Tracheal epithelial cell (primary cell): ENCODE measurements at places on chromosomes 13 and 19. TPM values are rescaled to one million over a fixed set of nuclear protein-coding genes. Genes with fewer than 3 reads are reported as not detected.

The PEAK3 gene
- total RNA-seq: not detected in 2 replicates

The ZNF253 gene
- 2.9 and 4.5 TPM in 2 replicates for total RNA-seq

The CCDC169 gene
- total RNA-seq: 0.24 and 2.3 TPM in 2 replicates

The LHFPL6 gene
- total RNA-seq: 2.1 and 9.6 TPM in 2 replicates

The SNRPD2 gene
- 284 and 297 TPM in 2 replicates for total RNA-seq

The KLF12 gene
- 4.5 and 8.0 TPM in 2 replicates for total RNA-seq

The CPAMD8 gene
- total RNA-seq: 0.96 and 1.5 TPM in 2 replicates

The NXNL1 gene
- not detected in 2 replicates for total RNA-seq

The FAM174C gene
- total RNA-seq: 37.3 and 46.0 TPM in 2 replicates

The SRRM5 gene
- not detected in 2 replicates for total RNA-seq

The C1QTNF9B gene
- not detected in 2 replicates for total RNA-seq

The TEX101 gene
- not detected in 2 replicates for total RNA-seq

The RAB3A gene
- total RNA-seq: 0.43 TPM in 1 of 2 replicates, not detected in the other

The OR7D2 gene
- not detected in 2 replicates for total RNA-seq

The PRKCG gene
- total RNA-seq: under 0.01 TPM in 1 of 2 replicates, not detected in the other

The SIGLEC9 gene
- total RNA-seq: not detected in 2 replicates

The HAUS5 gene
- 3.8 and 7.5 TPM in 2 replicates for total RNA-seq
